Activated T-cell treated with anti-CD3 and anti-CD28 coated beads for 4 hours (primary cell): ENCODE measurements at places on chromosomes 1 and 21.

DNA sequence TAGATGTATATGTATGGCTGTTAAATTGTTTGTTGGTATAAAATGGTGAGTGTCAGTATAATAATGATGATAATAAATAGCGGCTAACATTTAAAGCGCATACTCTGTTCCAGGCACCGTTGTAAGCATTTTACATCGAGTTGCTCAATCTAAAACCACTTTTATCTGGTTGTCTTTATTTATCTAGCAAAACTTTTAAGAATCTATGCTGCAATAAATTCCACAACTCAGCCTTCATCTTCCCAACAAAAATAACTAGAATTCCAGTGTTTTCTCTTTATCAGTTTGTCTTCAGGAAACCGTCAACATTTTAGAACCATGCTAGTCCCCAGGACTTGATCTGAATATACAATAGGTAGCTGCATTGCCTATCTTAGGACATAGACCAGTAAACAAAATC is 19.3 kb upstream of the SLC16A1 start:
- no peak for DNase-seq

DNA sequence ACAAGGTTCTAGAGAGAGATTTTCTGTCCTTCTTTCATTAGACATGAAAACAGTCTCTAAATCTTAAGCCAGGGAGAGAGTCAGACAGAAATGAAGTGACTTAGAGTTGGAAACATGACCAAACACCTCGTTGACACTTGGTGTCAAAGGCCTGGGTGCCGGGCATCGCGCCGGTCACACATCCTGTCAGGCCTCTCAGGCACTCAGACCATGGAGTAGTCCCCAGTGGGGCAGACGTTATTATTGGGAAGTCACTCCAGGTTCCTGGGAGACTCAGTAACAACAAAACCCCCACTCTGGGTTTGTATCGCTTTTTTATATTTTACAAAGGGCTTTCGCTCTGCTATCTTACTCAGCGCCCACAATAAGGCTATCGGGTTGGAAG is 25.8 kb downstream of the KCNN3 start:
- no peak for DNase-seq

DNA sequence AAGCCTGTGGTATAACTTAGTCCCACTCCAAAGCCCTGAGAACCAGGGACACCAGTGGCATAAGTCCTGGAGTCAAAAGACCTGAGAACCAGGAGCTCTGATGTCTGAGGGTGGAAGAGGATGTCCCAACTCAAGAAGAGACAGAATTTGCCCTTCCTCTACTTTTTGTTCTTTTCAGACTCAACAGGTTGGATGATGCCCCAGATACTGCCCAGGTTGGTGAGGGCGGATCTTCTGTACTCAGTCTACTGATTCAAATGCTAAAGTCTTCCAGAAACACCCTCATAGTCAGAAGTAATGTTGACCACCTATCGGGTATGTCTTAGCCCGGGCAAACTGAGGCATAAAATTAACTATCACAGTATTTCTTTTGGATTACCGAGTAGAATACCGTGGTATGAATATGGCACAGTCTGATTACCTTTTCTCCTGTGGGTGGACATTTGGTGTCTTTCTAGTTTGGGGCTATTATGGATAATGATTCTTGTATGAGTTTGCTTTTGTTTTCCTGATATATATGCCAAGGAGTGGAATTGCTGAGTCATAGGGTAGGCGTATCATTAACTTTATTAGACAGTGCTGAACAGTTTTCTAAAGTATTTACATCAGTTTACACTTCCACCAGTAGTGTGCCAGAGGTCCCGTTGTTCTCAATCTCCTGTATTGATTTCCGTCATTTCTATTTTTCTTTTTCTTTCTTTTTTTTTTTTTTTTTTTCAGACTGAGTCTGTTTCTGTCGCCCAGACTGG is 3.2 kb upstream of the CHAF1B start:
- DNase-seq = no peak

DNA sequence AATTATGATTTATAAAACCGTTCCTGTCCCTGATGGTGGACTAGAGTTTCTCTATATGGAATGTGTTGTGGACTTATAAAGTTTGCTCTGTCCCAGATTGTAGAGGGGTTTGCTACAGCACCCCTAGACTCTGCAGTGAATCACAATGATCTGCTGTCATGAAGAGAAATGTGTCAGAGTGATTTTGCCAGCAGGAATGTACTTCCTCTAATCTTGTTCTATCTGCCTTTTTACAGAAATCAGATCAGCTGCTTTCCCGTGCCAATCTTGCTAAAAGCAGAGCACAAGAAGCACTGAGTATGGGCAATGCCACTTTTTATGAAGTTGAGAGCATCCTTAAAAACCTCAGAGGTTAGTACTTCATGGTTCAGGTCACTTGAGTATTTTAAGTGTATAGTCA is 52.0 kb downstream of the LAMC2 start:
- DNase-seq = no peak

GRCh38 chr1:15123270-15123669 is 30.3 kb upstream of the TMEM51 start:
- DNase-seq = no peak

DNA sequence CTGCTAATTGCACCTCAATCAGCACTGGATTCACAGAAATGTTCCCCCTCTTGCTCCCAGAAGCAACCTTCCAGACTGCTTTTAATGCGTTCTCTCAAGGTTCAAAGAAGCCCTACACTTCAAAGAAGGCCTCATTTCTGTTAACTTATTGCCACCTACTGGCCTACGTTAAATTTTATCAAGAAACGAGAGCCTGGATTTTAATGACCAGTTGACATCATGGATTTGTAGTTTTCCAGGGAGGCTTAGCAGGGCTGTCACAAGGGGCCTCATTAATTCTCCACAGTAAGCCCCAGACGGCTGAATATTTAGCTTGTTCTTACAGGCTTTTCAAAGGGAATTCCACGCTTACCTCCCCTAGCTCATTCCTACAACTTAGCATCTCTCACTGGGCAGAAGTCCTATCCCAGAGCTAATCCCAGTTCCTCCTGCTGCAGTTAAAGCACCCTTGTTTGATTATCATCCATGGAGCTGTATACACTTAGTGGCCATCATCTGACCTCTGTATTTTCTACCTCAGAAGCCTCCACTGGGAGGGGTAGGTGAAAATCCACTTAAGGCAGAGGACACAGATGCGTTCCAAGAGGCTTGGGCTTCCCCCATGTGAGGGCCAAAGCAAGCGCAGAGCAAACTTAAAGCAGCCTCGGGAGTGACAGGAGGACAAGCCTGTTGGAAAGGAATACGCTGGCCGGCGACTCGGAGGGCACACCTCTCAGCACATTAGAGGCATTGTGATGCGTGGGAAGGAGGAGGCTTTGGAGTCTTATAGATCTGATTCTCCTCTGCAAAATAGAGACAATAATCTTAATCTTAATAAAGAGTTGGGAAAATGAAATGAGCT is 32.2 kb upstream of the CYP4X1 start:
- no peak for DNase-seq

DNA sequence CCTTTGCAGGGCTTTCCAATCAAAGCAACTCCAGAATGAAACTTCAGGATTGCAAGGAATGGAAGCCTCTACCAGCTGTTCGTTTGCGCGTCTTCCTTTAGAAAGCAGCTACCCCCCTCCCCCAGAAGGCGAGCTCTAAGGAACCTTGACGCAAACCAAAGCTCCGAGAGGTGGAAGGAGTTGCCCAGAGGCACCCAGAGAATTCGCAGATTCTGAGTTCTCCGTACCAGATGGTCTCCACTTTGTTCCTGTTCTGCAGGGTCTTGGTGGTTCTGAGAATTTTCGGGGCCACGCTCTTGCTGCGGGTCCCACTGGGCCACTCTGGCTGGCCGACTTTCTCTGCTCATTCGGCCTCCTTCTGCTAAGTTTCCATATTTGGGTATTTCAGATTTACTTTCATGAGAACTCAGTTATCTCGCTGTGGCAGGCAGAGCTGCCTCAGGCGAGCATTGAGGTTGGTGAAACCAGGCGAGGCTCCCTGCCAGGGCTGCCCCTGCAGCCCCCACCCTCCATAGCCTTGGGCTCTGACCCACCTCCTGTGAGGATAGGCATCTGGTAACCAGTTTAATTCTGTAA is 801 bp downstream of the TRAF5 start:
- no peak for DNase-seq

GRCh38 chr21:44710756-44711326 is 531 bp downstream of the TSPEAR start:
- DNase-seq = no peak

GRCh38 chr1:232468249-232468648 is 161.7 kb downstream of the SIPA1L2 start:
- DNase-seq = no peak

GRCh38 chr1:93033785-93034184 is 45.3 kb upstream of the MTF2 start:
- no peak for DNase-seq

DNA sequence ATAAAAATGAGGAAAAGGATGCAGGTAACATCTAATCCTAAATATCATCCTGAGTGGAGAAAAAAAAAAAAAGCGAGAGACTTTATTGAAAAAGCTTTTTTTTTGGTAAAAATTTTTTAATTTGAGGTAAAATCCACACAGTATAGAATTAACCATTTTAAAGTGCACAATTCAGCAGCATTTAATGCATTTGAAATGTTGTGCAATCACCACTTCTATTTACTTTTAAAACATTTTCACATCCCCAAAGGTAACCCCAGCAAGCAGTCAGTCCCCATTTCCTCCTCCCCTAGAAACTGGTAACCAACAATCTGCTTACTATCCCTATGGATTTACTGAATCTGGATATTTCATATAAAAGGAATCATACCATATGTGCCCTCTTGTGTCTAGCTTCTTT is 166.7 kb downstream of the TTLL7 start:
- DNase-seq = no peak

DNA sequence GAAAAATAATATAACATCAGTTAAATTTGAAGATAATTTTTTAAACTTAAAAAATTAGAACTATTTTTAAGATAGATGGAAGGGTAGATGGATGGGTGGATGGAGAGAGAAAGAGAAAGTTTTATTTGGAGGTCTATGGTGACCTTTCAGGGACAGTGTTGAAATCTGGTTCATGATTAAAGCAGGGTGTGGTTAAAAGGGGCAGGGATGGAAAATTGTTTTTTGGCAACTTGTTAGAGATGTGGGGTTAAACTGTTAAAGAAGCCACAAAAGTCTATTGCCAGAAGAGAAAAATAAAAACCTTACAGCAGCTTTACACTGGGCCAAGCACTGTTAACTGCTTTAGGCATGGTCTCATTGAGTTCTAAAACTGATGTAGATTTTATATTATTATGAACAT is 134.9 kb upstream of the GORAB start:
- no peak for DNase-seq

DNA sequence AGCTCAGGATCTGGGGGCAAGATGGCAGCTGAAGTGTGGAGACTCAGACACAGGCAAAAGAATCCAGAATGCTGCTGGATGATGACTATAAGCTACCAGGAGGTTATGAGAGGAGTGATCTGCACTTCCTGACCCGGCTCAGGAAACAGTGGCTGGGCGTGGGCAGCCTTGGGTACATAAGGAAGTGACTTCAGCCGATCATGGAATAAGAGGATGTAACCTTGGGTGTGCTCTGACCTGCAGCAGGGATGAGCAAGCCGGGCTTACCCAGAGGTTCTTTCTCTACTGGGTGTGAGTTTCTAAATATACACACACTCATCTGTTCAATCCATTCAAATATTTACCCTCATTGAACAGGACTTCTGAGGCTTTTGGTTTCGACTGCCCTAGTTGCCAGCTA is 62.7 kb downstream of the CD34 start:
- no peak for DNase-seq

GRCh38 chr1:70948396-70949017 is 99.1 kb downstream of the PTGER3 start:
- DNase-seq = no peak

DNA sequence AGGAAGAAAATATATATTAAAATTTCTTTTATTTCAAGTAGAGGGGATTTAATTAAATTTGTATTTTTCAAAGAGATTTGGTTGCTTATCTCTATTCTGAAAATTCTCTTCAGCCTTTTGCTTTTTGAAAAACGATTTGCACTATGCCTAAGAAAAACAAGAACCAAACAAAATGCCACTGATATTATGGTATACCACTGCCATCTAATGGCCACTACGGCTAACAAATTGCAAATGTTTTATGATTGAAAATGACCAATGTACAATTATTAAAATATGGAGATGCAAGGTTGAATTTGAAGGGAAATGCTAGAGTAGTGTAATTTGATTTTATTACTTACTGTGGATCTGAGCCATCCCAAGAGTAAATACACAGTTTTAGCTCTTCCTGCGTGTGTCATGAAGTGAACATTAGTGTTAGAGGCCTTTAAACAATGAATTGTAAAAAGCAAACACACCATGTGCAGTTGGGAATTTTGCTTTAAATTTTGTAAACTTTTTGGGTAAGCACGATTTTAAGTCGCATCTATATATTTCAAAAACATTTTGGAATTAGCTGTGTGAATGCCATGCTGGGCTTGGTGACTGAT is 137.4 kb upstream of the USP25 start:
- no peak for DNase-seq

- no peak for DNase-seq
Measured at GRCh38 chr1:215192306-215192705, 109.8 kb downstream of the KCNK2 start.

- DNase-seq = no peak
Measured at GRCh38 chr1:53734650-53735211, 4.2 kb downstream of the GLIS1 start.

GRCh38 chr1:46242918-46243317 is 4.6 kb upstream of the RAD54L start:
- DNase-seq = no peak

- DNase-seq = no peak
Measured at GRCh38 chr1:101196668-101197067, 40.2 kb upstream of the S1PR1 start.

DNA sequence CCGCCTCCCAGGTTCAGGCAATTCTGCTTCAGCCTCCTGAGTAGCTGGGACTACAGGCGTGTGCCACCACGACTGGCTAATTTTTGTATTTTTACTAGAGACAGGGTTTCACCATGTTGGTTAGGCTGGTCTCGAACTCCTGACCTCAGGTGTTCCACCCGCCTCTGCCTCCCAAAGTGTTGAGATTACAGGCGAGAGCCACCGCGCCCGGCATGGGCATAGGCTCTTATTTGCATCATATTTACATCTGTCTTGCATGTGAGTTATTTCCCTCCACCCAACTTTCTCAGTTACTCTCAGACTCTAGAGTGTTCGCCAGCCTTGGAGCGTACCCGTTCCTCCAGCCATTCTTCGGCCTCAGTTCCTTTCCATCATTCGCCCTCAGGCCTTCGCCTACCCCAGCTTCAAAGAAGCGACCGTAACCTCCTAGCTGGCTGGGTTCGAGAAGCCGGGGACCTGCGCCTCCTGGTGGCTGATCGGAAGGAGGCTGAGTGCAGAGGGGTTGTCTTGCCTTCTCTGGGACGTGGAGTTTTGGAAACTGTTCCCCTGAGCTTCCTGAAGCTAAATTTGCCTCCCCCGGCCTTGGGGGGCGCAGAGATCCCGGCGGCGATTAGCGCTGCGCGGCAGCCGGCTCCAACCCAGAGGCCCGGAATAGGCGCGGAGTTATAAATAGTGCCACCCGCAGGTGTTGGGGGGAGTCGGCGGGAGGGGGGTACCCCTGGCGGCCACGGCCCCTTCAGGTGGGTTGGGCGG is 3.6 kb upstream of the ZBTB7B start:
- peak; percentile 63 for DNase-seq

- DNase-seq = no peak
Measured at GRCh38 chr1:183466781-183467180, 5.5 kb upstream of the SMG7 start.

GRCh38 chr1:215526147-215526845 is 40.8 kb upstream of the KCTD3 start:
- DNase-seq = no peak

GRCh38 chr21:37294679-37295078 is 27.5 kb upstream of the VPS26C start:
- no peak for DNase-seq
